NCI-H1048 (cell line): ENCODE measurements at places on chromosomes 2 and 18.

GRCh38 chr2:102622646-102623045 is 3.3 kb downstream of the SLC9A2 start:
- DNase-seq, result no peak

DNA sequence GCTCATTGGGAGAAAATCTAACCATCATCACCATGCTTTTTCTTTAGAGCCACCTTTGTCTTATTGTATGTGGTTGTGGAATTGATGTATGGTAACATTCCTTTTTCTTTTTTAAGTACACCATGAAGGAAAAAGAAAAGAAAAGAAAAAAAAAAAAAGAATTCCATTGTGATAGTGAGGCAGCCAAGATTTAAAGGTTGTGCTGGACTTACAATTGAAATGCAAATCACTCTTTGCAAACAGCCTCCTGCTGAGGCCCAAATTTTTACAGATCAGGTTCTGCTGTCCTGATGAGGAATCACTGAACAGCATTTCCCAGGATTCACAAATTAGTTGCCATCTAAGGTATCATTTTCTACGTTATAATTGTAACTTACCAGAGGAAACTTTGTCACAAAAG is 1101.0 kb upstream of the FANCL start:
- no peak for DNase-seq

GRCh38 chr18:28457784-28458183 is 280.9 kb upstream of the CDH2 start:
- DNase-seq, result no peak

GRCh38 chr2:135212757-135213156 is 160.7 kb downstream of the RAB3GAP1 start:
- no peak for DNase-seq
